ENCODE measurements at places on chromosomes 3 and 15.

GRCh38 chr3:70108072-70108471 lies 108.5 kb downstream of the SAMMSON start:
- no peak for DNase-seq

- no peak for DNase-seq
Measured at GRCh38 chr3:190811775-190812480, 50.6 kb downstream of the GMNC start.

- DNase-seq = no peak
Measured at GRCh38 chr15:86373147-86373546, 293.5 kb downstream of the AGBL1 start.

DNA sequence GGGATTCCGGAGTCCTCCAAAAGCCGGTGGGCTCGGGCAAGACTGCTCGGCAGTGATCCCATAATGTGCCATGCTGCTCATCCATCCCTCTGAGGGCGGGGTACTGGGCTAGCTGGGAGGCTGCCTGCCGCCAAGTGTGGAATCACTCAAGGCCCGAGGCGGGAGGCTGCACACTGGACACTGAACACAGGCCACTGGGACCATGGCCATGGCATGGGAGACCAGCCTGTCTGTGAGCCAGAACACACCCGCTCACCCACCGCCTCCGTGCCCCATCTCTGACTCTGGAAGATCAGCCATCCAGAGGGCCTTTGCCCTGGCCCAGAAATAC lies 1.4 kb downstream of the C3orf22 start:
- no peak for DNase-seq

GRCh38 chr15:89441295-89441812 lies 55.0 kb downstream of the RHCG start:
- no peak for DNase-seq

- DNase-seq = no peak
Measured at GRCh38 chr15:51022206-51022605, 72.5 kb downstream of the TNFAIP8L3 start.

- DNase-seq = no peak
Measured at GRCh38 chr3:177089901-177090300, 107.4 kb downstream of the TBL1XR1 start.

GRCh38 chr3:166456286-166456685 lies 619.1 kb upstream of the BCHE start:
- DNase-seq = no peak

GRCh38 chr3:134904776-134905646 lies 110.0 kb downstream of the EPHB1 start:
- no peak for DNase-seq

GRCh38 chr3:57038466-57039164 lies 21.8 kb upstream of the SPATA12 start:
- DNase-seq = no peak

GRCh38 chr3:135349254-135349948 lies 554.3 kb downstream of the EPHB1 start:
- no peak for DNase-seq

DNA sequence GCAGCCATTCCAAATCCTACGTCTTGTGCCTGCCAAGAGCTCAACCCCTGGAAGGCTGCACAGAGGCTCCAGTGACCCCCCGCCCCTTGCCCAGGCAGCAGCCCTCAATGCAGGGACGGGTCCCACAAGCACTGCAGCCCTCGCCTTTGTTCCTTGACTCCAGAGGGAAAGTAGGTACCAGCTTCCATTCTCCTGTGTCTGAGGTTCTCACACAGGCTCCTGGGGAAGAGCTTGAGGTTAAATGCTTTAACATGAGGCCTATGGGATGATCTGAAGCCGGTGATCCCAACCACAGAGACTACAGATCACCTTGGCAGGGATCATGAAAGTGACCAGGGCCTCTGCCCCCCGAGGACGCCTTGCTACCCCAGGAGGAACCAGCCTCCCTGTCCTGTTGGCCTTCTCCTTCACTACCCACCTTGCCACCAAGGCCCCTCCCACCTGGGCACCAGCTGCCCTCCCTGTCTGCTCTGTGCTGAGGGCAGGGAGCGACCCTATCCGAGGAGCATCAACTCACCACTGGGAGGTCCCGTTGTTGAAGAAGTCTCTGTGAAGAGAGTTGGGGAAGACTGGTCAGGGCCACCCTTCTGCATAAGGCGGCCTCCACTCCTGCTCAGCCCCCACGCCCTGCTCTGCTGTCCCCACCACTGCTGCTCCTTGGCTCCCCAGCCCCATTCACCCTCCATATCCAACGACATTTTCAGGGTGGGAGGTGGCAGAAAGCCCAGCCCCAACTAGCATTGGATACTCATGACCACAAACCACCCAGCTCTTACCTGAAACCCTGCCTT lies 95.3 kb downstream of the SEC22A start:
- no peak for DNase-seq

GRCh38 chr15:64808785-64809453 lies 16.5 kb downstream of the PIF1 start:
- no peak for DNase-seq

DNA sequence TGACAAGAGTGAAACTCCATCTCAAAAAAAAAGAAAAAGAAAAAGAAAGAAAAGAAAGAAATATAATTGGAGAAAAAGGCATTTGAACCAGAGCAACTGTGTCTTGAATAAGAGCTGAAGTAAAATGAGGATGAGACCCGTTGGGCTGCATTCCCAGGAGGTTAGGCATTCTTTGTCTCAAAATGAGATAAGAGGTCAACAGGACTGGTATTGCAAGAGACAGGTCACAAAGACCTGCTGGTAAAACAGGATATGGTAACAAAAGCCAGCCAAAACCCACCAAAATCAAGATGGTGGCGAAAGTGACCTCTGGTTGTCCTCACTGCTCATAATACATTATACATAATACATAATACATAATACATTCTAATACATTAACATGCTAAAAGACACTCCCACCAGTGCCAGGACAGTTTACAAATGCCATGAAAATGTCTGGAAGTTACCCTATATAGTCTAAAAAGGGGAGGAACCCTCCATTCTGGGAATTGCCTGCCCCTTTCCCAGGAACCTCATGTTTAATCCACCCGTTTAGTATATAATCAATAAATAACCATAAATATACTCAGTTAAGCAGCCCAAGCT lies 8.6 kb upstream of the TIPIN start:
- DNase-seq = no peak

DNA sequence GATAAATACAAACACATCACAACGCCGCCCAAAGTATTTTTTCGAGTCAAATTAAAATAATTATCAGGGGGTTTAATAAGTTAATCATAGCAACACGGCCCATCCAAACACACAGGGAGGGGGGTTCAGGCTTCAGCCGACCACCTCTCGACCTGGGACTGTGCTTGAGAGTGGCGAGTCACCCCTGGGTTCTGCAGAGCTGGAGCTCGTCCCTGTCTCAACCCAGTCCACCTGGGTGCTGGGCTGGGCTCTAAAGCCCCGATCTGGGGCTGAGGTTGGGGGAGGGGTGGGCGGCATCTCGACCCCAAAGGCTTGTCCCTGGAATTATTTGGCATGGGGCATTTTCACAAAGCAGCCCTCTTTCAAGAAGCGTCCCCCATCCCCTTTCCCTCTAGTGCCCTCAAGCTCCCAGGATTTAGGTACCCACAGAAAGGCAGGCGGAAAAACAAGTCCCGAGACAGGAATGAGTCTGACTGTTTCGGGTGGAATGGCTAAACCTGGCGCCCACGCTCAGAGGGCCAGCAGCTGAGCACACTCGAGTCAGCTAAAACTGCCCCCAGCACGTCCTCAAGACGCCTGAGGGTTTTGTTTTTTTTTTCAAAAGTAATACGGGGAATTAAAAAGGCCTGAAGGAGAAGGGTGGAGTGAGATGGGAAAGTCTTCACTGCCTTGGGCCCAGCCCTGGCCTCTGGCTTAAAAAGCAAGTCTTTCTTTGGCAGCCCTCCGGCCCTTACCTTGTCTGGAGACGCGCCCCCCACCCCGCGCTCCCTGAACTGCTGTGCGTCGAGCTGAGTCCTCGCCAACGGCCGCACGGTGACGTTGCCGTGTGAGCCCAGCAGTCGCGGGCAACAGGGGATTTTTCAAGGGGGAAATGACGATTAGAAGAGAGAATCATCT lies 32.5 kb downstream of the NR2F2 start:
- no peak for DNase-seq

- DNase-seq = no peak
Measured at GRCh38 chr3:170725285-170725731, 139.4 kb upstream of the SLC7A14 start.

DNA sequence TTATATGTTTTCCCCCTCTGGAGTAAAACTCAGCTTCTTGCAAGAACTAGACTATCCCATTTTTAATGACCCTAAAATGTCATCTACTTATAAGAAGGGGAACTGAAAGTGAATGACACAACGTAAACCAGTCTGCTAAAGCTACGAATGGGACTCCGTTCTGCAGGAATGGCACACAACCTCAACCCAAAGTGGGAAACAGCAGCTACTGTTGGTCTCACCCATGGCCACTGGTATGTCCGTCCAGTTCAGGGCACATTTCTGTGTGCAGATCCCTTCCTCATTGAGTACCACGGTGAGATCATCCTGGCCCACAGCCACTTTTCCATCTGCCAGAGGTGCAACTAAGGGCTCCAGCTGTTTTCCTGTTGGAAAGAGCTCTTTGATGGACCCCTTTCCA lies 23.8 kb downstream of the VPS39 start:
- no peak for DNase-seq

GRCh38 chr3:21220944-21221343 lies 530.1 kb downstream of the ZNF385D start:
- no peak for DNase-seq

DNA sequence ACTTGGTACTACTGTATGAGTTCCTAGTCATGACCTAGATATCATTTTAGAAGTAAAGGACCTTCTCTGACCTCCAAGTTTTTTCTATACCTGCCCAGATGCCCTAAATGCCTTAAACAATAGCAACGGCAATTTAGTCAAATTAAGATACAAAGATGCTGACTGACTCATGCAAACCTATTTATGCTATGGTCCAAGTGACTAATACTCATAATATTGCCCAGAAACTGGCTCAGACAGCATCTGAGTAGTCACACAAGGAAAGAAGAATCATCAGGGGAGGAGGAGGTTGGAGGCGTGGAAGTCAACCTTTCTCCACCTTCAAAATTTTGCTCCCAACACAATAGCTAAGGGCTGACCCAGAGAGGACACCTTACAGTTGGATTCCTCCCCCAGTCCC lies 6.8 kb downstream of the FYCO1 start:
- DNase-seq = no peak

DNA sequence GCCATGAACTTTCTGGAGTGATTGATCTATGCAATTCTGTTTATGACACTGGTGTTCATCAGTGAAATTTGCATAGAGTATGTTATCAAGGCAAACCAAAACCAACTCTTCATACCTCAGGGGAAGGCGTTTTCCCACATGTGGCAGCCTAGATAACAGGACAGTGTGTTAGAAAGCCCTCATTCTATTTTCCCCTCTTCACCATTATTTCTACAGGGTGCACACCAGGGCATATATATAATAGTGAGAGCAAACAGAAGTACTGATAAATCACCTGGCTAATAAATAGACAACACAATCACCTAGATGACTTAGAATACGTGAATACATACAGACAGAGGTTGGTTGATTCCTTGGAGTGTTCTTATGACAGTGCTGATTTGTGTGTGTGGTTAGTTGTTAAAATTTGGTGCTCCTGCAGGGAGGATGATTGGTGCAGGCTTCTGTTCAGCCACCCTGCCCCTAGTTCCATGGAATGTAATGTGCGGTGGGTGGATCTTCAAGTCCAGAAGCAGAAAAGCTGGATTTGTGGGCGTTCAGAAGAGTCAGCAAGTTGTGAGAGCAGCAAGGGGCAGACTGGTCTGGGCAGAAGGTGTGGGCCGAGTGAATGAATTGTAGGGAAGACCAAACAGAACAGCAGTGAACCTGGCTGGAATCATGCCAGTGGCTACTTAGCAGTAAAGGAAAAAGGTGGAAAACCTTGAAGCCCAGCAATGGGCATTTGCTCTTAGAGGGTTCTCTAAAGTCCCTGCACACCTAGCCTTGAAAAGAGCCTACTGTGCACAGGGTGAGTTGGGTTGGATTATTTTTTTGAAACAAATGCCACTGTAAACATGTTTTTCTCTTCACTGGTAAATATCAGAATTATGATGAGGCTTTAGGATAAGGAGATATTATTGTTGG lies 11.7 kb upstream of the RARRES1 start:
- DNase-seq = no peak

Measured in stimulated activated CD8-positive, alpha-beta memory T cell treated with anti-CD3 and anti-CD28 coated beads, Interleukin-15, amount 100 ng/mL, for 24 hours (primary cell).